Keratinocyte (primary cell): ENCODE measurements at places on chromosomes 1 and 21. TPM values are rescaled to one million over a fixed set of nuclear protein-coding genes. Genes with fewer than 3 reads are reported as not detected.

GRCh38 chr1:56933161-56933560 is 32.7 kb downstream of the C8B start:
- DNase-seq: no peak

DNA sequence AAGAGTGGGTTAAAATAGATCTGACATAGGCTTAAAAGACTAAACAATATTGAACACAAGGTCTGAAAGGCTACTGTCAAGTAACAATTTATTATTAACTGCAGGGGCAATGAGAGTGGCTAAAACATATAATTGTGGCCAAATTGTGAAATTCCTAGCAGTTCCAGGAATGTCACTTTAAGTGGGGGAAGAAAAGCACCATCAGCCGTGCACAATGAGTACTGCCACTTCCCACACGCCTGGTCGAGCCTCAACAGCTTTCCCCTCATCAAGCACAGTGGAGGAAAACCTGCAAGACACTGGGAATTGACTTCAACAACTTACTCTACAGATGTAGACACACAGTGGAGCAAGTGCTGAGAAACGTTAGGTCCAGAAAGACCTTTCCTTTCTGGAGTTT is 16.4 kb downstream of the TFB2M start:
- no peak for DNase-seq

- no peak for DNase-seq
These were observed 10.5 kb downstream of the AIM2 start for GRCh38 chr1:159066108-159066507.

GRCh38 chr1:237471956-237472355 is 418.8 kb downstream of the ZP4 start:
- no peak for DNase-seq

GRCh38 chr1:151944857-151945575 is 35.7 kb upstream of the THEM4 start:
- DNase-seq: no peak

DNA sequence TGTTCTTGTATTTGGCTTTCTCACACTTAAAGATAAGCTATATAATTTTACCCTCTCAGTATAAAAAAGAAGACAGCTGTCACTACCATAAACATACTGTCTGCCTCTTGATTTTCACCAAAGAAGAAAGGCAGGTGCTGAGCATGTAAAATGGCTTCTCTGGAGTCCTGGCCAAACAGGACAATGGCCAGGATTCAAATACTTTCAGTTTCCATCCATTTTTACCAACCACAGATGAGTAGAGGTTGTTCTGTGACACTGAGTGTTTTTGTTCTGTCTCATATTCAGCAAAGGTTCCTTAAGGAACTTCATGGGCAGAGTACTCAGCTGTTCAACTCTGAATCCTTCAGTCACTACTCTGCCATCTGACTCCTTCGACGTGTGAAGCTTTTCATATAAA is 29.4 kb upstream of the RAB3GAP2 start:
- DNase-seq: no peak

GRCh38 chr1:199310708-199311107 is 671.9 kb downstream of the PTPRC start:
- DNase-seq: no peak

DNA sequence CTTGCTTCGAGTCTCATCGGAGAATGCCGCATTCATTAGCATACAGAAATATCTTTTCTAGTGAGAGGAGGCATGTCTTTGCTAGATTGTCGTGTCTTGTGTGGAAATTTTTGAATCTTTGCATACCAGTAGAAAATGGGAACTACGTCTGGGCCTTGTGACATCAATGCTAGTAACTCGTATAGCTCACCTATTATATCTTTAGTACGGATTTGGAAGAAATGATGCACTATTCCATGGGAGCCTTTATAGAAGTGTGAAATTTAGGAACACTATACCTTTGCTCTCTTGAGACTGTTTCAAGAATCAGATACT is 835 bp downstream of the UHMK1 start:
- no peak for DNase-seq

GRCh38 chr1:211420389-211420788 is 71.6 kb downstream of the RD3 start:
- no peak for DNase-seq

DNA sequence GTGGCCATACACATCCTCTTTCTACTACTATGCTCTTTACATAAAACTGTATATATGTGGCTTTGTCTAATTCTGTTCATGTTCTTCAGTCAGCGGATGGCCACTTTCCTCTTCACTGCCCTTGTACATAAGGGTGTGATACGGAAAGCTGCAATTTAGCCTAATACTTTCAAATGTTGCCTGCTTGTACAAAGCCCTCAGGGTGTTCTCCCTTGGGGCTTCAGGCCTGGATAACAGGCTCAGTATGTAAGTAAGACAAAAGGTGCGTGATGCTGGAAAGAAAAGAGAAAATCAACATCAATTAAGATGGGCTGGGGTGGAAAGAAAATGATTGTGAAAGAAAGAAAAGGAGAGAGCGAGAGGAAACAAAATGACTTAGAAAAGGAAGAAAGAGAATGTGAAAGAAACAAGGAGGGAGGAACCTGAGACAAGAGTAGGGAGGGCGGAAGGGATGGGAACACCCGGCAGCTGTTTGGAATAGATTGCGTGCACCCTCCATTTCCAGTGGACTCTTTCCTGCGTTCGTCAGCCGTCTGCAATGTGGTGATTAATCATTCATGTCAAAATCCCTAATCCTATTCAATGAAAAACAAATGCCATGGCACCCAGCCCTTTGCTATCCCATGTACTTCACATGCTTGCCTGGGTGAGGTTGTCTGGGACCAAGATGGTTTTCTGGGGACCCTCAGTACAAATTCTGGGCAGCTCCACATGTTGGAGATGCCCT is 553.6 kb downstream of the NUF2 start:
- no peak for DNase-seq

DNA sequence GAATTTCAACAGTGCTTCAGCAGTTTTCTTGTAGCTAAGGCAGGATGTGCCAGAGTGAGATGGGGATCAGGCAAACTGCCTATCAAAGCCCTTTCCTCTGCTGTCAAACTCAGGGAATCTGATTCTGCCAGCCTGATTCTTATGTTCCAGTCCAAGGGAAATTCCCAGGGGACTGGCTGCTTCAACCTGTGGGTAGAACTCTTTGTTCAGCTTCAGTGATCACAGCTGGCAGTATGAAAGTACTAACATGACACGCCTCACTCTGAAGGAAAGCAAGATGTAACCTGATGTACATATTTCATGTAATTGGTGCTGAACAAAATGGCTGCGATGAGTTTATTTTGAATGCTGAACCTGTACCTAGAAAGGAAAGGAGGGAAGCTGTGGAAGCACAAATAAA is 40.1 kb upstream of the SLC5A9 start:
- no peak for DNase-seq

DNA sequence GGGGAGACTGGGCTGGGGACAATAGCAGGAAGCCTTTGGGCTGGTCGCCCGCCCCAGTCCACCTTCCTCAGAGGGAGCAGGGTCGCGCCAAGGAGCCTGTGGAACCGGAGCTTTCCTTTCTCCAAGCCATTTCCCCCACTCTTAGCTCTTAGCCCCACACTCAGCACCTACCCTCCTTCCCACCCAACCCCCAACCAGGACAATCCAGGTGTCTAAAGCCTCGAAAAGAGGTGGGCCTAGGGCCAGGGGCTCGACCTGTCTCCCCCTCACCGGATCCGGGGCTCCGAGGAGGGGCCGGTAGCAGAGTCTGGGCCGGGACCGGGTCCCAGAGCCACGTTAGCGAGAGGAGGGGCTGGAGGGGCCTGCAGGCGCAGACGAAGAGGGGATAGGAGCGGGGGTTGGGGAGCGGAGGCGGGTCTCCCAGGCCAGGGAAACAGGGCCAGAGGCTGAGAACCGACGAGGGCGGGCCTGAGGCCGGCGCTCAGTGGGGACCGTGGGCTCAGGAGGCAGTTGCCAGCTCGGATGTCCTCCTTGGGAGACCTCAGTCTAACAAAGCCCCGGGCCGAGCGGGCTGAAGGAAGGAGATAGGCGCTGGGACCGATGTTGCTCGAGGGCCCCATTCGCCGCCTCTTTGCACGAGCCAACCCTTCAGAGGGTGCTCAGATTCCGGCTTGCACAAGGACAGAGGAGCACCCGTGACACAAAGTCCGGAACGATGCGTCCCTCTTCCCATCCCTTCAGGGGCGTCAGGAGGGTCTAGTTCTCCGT is 943 bp downstream of the SEMA6C start:
- no peak for DNase-seq

DNA sequence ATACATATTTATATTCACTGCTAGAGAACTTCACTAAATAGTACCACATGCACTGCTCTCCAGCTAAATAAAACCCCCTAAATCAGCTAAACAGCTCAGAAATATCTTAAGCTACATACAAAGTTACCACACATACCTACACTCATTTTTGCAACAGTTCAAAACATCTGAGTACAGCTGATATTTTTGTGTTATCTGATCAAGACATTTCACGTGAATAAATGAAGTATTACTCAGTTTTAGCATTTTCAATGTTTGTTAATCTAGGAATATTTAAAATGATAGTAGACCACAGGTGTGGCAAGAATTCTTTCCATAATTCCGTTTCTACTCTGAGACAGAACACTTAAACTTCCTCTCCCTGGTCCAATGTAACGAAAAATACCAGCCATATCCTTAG is 20.8 kb downstream of the EVI5 start:
- DNase-seq: no peak

GRCh38 chr1:29835406-29835805 is 599.1 kb downstream of the PTPRU start:
- DNase-seq: no peak

DNA sequence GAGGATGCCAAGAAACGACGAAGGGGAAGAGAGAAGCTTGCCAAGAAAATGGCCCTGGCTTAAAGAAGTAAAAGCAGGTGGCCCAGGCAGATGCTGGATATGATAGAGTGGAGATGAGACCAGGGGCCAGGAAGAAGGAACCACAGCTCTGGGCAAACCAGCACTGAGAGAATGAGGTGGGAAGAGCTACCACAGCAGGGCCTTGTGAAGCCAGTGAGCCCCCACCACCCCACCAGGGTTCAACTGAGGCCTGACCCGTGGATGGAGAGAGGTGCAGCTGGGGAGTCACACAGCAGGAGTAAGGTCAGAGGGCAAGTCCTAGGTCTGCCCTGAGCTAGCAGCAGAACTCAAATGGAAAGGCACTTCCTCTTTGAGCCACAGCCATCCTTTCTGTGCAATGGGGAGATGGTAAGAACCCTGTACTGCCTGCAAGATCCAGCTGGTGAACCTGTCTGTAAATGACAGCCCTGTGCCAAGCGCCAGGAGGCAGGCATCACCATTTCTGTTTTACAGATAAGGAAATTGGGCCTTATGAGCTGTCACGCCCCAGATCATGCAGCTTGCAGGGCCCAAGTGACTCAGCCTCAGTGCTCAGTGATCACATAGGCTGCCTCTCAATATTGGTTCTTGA is 8.5 kb downstream of the SH3BGRL3 start:
- DNase-seq: no peak

- DNase-seq: no peak
These were observed 1.4 kb downstream of the NCAM2 start for GRCh38 chr21:20999659-21000058.

DNA sequence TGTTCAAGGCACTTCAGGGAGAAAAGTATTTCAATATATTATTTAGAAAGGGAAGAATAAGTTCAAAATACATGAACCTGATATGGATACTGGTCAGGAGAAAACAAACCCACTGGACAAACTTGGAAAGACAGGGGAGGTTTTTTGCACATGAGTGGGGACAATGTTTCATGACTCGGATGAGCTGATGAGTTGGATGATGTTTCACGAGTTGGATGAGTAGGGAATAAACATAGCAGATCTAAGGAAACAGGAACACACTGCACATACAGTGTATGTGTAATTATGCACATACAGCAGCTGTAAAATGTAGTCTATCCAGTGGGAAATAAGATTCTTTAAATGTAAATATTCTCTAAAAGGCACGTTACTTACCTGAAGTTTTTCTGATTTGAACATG is 682.9 kb upstream of the ADAMTS5 start:
- no peak for DNase-seq

DNA sequence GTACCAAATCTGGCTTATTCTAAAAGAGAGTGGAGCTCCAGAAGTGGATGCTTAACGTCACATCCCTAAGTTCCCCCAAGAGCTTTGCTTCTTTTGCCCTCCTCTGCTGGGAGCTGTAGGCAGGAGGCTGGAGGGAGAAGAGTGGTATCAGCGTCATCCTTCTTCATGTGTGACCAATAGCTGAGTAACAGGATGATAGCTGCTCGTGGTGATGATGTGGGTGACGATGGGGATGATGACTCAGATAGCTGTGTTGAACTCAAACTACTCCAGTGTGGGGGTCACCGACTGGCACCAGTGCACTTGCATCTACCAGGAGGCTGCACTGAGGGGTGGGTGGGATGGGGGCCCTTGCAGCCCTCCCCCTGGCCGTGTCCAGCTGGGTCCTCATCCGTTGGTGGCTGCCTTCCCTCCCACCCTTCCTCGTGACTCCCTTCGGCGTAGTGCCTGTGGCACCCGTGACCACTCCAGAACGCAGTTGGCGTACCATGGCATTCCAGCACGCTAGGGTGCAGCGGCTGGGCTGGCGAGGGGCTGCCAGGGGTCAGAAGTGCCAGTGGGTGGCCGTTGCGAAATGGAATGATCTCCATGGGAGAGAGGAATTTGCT is 1.1 kb downstream of the IGFN1 start:
- peak; percentile 75 for DNase-seq

GRCh38 chr21:36232641-36233040 is 76.0 kb downstream of the DOP1B start:
- DNase-seq: no peak

The LINGO4 gene
- polyA plus RNA-seq: not detected in 3 replicates

The HCRTR1 gene
- polyA plus RNA-seq: not detected in 3 replicates

The CSF3R gene
- not detected in 3 replicates for polyA plus RNA-seq

The MARK1 gene
- 6.1 to 11.3 TPM (median 8.4 TPM) in 3 replicates for polyA plus RNA-seq

The SLC41A1 gene
- polyA plus RNA-seq: 11.0 to 22.5 TPM (median 21.7 TPM) in 3 replicates
